ENCODE measurements at places on chromosomes 2 and 18. TPM values are rescaled to one million over a fixed set of nuclear protein-coding genes. Genes with fewer than 3 reads are reported as not detected.

The RAB6C gene
- not detected for total RNA-seq

The CCDC88A gene
- 16.2 TPM for total RNA-seq

The CD207 gene
- not detected for total RNA-seq

The ACMSD gene
- total RNA-seq = not detected

The KCNJ3 gene
- total RNA-seq = 0.09 TPM

The CCBE1 gene
- total RNA-seq = 24.2 TPM

The PIEZO2 gene
- 7.0 TPM for total RNA-seq

Data from pericardium fibroblast (primary cell).